ENCODE measurements at places on chromosomes 12 and 14. TPM values are rescaled to one million over a fixed set of nuclear protein-coding genes. Genes with fewer than 3 reads are reported as not detected.
A peak's percentile ranks its signal among the peaks of the same experiment; 100 is the strongest.

SYNE3 gene
- 6.5 TPM for total RNA-seq

PIWIL1 gene
- not detected for total RNA-seq

RILPL2 gene
- 3.5 TPM for total RNA-seq

SEC23A gene
- total RNA-seq, result 548 TPM

DNA sequence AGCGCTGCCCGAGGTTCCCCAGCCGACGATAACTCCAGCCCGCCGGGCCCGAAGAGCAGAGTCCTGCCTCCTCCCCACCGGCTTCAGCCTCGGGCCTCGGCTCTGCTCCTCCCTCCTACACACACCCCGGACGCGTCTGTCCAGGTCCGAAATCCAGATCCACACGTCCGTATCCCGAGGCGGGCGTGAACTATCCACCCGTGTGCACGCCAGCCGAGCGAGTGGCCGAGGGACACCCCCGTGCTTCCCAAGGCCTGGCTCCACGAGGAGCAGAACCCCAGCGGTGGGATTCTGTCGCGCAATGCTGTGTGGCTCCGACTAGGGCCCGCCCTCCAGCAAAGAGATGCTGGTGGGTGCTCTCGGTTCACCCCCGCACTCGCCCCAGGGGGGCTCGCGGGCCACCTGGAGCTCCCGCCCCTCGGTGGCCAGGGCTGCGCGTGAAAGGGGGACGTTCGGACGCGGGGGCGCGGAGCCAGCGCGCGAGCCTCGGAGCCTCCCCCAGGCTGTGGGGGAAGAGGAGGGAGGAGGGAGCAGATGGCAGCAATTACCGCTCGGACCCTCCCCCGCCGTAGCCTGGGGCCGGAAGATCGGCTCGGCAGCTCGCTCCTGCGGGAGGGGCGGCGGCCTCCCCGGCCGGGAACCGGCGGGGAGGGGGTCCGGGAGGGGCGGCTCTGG is 18.9 kb upstream of the ANKRD33 start:
- no peak for DNase-seq

GRCh38 chr14:69625299-69626131 is 14.1 kb downstream of the SUSD6 start:
- DNase-seq, result peak; percentile 59

DNA sequence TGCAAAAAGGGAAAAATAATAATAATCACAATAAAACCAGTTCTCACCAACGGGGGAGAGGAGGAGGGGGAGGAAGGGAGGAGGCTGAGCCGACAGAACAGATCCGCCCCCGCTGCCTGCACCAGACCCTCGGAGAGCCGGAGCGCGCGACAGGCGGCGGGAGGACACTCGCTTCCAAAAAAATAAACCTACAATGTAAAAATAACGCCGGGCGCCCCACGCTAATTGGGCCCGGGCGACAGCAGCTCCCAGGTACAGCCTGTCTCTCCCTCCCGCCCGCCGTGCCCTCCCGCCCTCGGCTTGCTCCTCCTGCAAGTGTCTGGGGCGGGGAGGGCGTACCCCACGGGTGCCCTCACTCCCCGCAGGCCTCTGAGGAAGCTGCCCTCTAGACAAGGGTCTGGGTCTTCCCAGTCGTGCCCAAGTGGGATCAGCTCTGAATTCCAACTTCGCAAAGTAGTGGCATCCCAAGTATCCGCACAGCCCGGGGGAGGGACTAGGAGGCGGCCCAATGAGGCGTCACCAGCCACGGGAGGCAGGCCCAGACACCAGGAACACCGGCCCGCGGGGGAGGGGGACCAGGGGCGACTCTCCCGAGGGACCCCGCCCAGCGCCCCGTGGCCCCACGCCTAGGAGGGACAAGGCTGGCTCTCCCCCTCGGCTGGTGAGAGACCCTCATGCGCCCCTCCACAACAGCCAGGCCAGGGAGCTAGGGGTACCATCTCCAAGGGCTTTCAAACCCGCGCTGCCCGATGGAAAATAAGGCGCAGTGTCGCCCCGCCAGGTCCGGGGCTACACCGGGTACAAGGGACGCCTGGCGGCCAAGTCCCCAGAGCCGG is 1.0 kb downstream of the NCOR2 start:
- DNase-seq, result peak; percentile 85

DNA sequence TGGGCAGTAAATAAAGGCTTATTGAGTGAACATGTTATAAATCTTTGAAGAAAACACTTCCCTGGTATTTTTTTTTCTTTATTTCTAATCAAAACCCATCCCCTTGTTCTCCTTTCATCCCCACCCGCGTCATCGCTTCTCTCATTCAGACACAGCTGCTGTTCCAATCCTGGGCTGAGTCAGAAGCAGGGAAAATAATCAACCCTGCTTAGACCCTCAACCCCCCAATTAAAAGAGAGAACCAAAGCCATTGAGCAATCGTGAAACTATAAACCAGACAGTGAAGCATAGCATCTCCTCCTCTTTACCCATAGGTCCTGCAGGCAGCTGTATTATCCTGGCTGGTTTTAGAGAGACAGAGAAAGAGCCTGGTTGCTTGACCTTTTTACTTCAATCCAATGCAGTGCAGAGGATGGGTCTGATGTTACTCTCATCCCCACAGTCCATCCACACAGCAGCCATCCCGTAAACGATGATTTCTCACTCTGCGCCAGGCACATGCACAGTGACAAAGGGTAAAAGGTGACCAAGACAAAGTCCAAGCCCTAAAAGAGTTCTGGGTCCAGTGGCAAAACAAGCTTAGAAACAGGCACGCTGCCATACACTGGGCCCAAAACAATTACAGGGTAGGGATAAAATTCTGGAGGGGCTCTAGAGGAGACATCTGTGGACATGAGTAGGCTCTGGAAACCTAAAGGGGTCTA is 238.3 kb downstream of the GALC start:
- no peak for DNase-seq

GRCh38 chr12:76901628-76902380 is 23.0 kb upstream of the CSRP2 start:
- no peak for DNase-seq

DNA sequence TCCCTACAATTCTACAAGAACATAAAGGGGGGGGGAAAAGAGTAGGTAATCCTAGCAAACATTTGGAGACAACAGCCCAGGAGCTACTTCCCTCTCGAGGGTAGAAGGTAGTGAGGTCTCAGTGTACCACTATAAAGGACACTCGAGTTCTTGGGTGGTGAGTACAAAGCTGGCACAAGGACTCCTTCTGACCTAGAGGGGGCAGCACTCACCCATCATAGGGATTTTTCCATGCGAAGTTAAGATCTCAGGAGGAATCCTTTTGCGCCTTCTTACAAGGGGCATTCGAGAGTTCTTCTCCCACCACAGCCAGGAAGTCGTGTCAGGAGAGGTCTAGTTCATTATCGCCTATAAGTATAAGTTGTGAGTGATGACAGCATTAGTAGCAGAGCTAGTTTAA is 200.2 kb upstream of the RBM19 start:
- peak; percentile 54 for DNase-seq

DNA sequence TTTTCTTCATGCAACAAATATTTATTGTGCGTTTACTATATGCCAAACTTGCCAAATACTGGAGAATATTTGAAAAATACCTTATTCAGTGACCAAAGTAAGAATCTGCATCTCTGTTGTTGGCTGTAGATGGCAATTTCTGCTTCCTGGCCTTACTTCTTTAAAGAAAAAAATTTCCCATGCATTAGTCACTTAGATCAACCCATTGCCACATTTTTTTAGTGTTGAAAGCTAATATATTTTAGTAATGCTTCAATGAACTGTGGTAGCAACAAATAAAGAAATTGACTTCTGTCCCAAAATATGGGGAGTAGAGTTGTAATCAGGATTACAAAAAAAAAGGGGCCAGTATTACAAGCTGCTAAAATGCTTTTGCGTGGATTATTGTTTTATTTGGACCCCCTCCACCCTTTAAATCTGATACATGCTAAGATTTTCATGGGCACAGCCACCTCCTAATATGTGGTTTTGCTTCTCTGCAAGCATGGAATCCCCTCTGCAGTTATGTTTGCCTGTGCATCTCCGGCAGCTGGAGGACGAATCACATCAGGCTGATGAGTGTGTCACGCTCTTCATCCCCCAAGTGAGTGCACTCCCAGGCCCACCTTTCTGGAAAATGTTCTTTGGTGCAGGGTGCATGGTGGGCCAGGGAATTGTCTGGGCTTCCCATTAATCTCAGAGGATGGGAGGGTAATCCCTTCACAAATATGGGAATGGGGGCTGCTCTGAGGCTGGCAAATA is 38.1 kb upstream of the PTCSC3 start:
- no peak for DNase-seq

DNA sequence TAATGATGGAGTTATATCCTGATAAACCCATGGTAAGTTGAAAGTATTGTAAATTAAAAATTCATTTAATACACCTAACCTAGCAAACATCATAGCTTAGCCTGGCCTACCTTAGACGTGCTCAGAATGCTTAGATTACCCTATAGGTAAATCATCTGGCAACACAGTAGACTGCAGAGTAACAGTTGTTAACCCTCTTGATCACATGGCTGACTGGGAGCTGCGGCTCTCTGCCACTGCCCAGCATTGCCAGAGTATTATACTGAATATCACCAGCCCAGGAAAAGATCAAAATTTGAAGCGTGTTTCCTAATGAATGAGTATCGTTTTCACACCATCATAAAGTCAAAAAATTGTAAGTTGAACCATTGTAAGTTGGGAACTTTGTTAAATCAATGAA is 17.8 kb upstream of the TMPRSS12 start:
- DNase-seq, result no peak

GRCh38 chr12:5487948-5488625 is 56.2 kb downstream of the NTF3 start:
- DNase-seq, result no peak

DNA sequence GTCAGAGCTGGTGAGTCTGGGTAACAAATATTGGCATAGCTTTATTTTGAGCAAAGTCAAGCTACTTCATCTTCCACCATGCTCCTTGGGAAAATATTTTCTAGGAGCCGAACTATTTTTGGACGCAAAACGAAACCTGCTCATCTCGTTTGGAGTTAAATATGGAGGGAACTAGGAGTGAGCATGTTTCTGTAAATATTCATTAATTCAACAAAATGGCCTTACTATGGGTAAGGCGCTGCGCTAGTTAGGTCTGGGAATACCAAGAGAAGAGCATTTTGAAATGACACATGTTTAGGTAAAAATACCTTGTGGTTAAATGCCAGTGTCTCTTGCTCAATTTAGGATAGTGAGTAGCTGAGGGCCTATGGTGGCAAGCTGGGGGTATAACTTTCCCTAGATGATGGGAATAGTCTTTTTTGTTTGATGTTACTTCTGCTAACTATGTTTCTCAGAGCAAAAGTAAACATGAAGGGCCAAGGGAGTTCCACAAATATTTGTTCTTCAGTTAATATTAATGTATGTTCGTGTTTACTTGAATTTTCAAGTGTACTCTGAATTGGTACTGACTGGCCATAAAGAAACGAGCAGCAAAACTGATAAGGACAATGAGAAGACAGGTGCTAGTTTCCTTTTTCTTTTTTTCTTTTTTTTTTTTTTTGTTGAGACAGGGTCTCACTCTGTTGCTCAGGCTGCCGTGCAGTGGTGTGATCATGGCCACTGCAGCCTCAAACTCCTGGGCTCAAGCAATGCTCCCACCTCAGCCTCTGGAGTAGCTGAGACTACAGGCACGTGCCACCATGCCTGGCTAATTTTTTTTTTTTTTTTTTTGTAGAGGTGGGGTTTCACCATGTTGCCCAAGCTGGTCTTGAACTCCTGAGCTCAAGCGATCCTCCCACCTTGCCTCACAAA is 77.7 kb downstream of the MAP1LC3B2 start:
- DNase-seq, result no peak

GRCh38 chr12:111462210-111462769 is 56.6 kb downstream of the SH2B3 start:
- peak; percentile 87 for DNase-seq

GRCh38 chr14:103228076-103228806 is 105.0 kb downstream of the TNFAIP2 start:
- DNase-seq, result no peak

- DNase-seq, result no peak
Observed at GRCh38 chr14:20905676-20906075, 14.5 kb downstream of the RNASE3 start.

DNA sequence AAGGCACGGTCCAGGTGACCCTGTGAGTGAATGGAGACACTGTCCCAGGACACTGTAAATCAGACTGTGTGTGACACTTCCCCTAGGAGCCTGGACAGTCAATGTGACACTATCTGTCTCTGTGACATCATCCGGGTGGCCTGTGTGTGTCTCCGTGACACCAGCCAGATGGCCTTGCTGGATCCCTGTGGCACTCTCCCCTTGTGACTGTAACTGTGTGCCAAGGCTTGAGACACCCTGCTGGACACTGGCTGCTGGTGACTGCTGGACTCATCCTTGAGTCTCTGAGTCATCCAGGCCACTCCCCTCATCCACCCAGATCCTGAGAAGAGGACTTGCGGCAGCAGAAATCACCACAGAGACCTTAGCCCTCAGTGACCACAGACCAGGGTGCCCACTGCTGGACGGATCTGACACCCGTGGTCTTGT is 51.6 kb downstream of the MVK start:
- DNase-seq, result peak; percentile 48

- no peak for DNase-seq
Observed at GRCh38 chr14:100861188-100861936, 35.4 kb downstream of the MEG3 start.

GRCh38 chr12:27646149-27646548 is 50.1 kb upstream of the REP15 start:
- DNase-seq, result no peak

GRCh38 chr12:59695379-59695778 is 99.5 kb downstream of the SLC16A7 start:
- DNase-seq, result peak; percentile 13

GRCh38 chr12:88546853-88547252 is 33.4 kb downstream of the KITLG start:
- DNase-seq, result peak; percentile 82

DNA sequence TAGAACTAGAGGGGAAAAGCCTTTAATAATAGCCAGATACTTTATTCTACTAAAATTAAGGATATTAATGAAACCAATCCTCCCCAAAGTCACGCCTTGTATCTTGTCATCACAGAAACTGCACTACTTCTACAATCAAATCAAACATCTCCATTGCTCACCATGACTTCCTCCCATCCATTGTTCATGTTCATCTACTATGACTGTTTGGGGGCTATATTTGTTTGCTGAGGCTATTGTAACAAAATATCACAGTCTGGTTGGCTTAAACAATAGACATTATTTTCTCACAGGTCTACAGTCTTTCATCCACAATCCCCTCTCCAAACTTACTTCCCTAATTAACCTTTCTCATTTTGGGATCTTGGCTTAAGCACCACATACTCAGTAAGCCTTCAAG is 193.6 kb upstream of the FSCB start:
- no peak for DNase-seq

- DNase-seq, result no peak
Observed at GRCh38 chr14:57299511-57299910, 30.7 kb downstream of the AP5M1 start.

DNA sequence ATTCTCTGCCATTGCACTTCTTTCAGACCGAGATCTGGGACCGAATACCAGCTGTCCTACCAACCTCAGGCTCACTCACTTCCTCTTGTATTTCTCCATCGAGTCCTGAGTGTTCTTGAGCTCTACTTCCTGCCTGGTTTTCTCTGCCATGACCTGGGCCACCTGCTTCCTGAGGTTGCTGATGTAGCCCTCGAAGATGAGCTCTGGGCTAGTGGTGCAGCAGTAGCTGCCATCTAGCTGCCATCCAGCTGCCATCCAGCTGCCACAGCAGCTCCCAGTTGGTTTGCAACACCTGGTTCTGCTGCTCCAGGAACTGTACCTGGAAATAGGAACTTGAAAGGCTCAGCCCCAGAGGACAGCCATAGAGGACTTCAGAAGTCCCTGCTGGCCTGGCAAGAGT is 15.0 kb upstream of the KRT73 start:
- no peak for DNase-seq

Measured in fibroblast of villous mesenchyme (primary cell).